ENCODE measurements at places on chromosomes 13 and 19.

DNA sequence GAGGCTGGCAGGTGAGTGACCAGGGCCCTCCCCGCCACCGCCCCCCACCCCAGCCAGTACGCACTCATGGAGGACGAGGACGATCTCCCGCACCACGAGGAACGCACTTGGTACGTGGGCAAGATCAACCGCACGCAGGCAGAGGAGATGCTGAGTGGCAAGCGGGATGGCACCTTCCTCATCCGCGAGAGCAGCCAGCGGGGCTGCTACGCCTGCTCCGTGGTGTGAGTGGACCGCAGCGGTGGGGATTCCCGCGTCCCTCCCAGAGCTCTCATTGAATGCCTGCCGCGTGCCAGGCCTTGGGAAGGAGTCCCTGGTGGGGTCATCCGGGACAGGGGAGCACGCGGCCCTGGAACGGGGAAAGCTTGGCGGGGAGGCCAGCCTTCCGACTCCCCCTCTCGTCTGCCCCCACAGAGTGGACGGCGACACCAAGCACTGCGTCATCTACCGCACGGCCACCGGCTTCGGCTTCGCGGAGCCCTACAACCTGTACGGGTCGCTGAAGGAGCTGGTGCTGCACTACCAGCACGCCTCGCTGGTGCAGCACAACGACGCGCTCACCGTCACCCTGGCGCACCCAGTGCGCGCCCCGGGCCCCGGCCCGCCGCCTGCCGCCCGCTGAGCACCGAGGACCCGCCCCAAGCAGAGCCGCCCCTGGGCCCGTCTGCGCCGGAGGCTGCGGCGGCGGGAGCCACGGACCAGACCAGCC is 4.8 kb upstream of the IFI30 start:
- DNase-seq, result no peak

DNA sequence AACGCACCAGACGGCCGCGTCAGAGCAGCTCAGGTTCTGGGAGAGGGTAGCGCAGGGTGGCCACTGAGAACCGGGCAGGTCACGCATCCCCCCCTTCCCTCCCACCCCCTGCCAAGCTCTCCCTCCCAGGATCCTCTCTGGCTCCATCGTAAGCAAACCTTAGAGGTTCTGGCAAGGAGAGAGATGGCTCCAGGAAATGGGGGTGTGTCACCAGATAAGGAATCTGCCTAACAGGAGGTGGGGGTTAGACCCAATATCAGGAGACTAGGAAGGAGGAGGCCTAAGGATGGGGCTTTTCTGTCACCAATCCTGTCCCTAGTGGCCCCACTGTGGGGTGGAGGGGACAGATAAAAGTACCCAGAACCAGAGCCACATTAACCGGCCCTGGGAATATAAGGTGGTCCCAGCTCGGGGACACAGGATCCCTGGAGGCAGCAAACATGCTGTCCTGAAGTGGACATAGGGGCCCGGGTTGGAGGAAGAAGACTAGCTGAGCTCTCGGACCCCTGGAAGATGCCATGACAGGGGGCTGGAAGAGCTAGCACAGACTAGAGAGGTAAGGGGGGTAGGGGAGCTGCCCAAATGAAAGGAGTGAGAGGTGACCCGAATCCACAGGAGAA is 1.9 kb downstream of the PPP1R12C start:
- DNase-seq, result peak; percentile 76

DNA sequence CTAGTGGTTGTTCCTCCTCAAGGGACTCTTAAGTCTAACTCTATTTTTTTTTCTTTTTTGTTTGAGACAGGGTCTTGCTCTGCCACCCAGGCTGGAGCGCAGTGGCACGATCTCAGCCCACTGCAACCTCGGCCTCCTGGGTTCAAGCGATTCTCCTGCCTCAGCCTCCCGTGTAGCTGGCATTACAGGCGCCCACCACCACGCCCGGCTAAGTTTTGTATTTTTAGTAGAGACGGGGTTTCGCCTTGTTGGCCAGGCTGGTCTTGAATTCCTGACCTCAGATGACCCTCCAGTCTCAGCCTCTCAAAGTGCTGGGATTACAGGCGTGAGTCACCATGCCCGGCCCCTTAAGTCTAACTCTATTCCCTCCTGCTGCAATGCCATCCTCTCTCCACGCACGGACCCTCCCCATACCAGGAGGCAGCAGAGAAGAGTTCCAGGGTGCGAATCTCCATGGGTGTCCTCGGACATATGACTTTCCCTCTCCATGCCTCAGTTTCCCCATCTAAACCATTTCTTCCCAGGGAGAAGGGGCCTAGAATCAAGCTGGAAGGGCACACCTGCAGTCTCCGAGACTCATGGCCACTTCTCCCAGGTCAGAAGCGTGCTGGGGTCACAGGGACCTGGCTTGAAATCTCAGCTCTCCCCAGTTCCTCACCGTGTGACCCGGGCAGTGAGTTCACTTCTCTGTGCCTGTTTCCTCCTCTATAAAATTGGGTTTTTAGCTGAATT is 6.0 kb upstream of the BCL3 start:
- DNase-seq, result peak; percentile 64

GRCh38 chr13:64793131-64793530 is 2437.0 kb downstream of the PCDH9 start:
- DNase-seq, result no peak

GRCh38 chr13:85616275-85616674 is 182.9 kb downstream of the SLITRK6 start:
- DNase-seq, result no peak

DNA sequence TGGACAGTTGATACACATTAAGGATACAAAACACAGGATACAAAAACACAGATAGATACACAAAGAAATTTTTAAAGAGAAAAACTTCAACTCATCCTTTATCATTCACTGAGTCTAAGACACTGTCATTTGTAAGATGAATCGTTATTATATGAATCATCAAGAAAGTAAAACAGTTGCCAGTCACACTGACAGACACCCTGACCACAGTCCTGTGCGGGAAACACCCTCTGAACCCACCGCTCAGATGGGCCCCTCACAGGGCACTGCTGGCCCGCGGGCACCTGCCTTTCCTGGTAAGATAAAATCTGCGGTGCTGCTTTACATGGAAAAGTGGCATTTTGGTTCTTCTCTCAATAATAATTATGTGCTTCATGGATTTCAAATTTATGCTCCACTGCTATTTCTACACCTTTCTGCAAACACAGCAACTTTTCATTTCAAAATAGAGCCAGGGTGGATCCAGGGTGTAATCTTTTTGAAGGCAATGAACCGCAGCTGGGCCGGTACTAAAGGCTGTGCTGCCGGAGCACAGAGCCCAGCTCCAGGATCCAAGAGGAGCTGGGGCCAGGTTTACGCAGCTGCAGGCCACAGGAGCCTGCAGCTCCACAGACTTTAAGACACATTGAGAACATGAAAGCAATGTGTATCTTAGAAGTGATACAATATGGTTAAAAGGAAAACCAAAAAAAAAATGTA is 76.8 kb downstream of the TUBGCP3 start:
- DNase-seq, result no peak

- DNase-seq, result no peak
Measured at GRCh38 chr13:66994517-66995202, 235.5 kb downstream of the PCDH9 start.

- no peak for DNase-seq
Measured at GRCh38 chr19:5333581-5334365, 6.8 kb downstream of the PTPRS start.

- no peak for DNase-seq
Measured at GRCh38 chr19:19826875-19827274, 5.3 kb upstream of the ZNF506 start.

GRCh38 chr13:59442944-59443486 is 720.7 kb downstream of the DIAPH3 start:
- DNase-seq, result peak; percentile 29

GRCh38 chr13:30943881-30944280 is 11.4 kb downstream of the TEX26 start:
- no peak for DNase-seq

- DNase-seq, result peak; percentile 53
Measured at GRCh38 chr19:40549007-40549708, 27.5 kb upstream of the SHKBP1 start.

GRCh38 chr19:17488593-17489391 is 18.5 kb downstream of the SLC27A1 start:
- DNase-seq, result no peak

- peak; percentile 68 for DNase-seq
Measured at GRCh38 chr19:53868091-53868891, 608 bp downstream of the MYADM start.

DNA sequence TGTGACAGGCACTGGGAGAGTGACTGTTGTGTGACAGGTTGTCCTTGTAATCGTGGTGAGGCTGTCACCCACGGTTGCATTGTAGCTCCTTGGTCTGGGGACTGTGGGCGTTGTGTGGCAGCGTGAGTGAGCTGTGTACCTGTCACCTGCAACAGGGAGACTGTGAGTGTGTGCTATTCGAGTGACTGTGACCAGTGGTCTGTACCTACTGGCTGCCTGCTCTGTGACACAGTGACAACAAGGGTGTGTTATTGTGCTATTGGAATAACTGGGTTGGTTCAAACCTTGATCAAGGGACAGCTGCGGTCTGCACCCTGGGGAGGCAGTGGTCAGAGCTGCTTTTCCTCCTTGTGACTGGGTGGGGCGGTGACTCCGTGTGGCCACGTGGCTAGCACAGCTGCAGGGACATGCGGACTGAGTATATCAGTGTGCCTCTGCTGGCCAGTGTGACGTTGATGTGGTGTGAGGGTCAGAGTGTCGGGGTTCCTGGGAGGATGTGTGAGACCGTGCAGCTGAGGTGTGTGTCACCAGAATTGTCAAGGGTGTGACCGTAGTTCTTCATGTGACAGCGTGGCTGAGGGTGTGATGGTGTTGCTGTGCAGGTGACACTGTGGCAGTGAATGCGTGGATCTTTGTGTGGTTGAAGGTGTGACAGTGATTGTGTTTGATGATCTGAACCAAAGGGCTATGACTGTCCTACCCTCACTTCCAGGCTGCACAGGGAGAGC is 10.1 kb upstream of the NFIX start:
- DNase-seq, result peak; percentile 66

- peak; percentile 1 for DNase-seq
Measured at GRCh38 chr13:77506874-77507273, 28.6 kb upstream of the SCEL start.

GRCh38 chr19:4464815-4465581 is 7.1 kb upstream of the HDGFL2 start:
- DNase-seq, result no peak

GRCh38 chr13:103007427-103007762 is 58.8 kb downstream of the SLC10A2 start:
- DNase-seq, result no peak

DNA sequence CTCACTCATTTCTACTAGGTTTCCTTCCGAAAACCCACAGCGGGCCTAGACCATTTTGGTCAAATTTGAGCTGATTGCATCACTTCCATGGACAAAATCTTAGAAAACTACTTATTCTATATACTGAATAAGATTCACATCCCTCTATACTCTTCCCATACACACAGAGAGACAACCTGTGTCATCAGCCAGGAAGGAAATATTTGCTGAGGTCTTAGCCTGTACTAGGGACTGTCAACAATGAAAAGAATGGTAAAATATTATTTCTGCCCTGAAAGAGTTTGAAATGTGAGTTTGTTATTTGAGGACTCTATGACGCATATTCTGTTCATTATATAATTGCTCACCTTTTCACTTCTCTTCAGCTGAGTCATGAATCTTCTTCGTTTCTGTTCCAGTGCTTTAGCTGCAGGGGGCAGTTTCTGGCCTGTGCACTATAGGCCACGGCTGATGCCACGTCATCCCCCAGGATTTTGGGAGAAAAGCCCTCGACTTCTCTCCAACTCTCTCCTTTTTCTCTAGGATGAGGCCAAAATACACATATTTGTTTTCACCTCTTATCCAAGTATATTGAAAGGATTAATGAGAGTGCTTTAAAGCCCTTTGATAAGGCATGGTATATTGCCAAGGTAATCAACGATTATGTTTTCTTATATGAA is 47.7 kb downstream of the GSX1 start:
- no peak for DNase-seq

- DNase-seq, result no peak
Measured at GRCh38 chr13:40657951-40658350, 8.5 kb downstream of the FOXO1 start.

DNA sequence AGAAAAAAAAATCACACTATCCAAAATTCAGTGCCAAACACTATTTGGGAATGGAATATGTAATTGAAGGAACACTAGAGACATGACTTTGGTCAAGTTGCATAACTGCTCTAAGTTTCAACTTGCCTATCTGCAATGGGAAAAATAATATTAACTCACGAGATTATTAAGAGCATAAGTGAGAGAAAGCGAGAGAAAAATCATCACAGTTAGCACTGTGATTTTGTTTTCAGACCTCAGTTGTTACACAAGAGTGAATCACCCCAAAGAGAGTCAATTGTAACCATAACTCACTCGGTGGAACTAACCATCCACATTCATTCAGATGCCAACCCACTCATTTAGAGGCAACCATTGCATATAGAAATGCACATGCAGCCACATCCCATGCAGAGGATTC is 147.1 kb downstream of the NHLRC3 start:
- DNase-seq, result no peak

- DNase-seq, result no peak
Measured at GRCh38 chr13:84032116-84032515, 149.8 kb upstream of the SLITRK1 start.

GRCh38 chr13:30142486-30143211 is 164.7 kb downstream of the KATNAL1 start:
- DNase-seq, result peak; percentile 98

- peak; percentile 85 for DNase-seq
Measured at GRCh38 chr13:41418027-41418426, 39.3 kb upstream of the RGCC start.

GRCh38 chr19:38665950-38666662 is 18.7 kb downstream of the ACTN4 start:
- DNase-seq, result peak; percentile 67

GRCh38 chr13:25165663-25166062 is 6.4 kb downstream of the AMER2 start:
- no peak for DNase-seq

GRCh38 chr13:97700306-97700848 is 253.1 kb upstream of the IPO5 start:
- DNase-seq, result no peak

GRCh38 chr13:33637978-33638743 is 179.8 kb upstream of the RFC3 start:
- peak; percentile 38 for DNase-seq

DNA sequence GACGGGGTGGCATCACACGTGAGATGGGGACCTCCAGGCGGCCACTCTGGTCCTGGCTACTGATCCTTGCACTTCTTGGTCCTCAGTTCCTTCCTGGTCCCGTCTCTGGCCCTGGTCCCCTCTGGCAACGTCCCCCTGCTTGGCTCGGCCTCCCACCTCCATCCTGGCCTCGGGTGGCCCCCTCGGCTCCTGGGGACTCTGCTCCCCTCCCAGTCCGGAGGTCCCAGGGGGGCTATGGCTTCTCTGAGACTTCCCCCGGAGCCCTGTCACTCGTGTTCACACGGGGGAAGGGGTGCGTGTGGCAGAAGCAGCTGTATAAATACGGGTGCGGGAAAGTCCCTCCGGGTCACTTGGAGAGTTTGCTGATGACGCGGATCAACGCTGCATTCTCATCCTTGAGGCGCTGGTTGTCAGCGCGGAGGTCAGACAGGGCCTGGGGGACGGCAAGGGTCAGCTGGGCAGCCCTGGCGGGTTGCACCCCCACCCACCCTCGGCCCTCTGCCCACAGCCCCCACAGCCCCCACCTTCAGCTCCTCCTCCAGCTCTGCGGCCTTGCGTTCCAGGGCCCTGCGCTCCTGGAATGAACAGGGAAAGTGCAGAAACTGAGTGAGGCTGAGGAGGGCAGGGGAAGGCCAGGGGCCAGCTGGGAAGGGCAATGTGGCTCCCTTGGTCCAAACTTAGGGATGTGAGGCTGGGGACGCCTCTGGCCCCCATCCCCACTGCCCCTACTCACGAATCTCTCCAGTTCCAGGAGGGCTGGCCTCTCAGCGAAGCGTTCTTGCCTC is 15.6 kb downstream of the EPS8L1 start:
- no peak for DNase-seq
